NCI-H345 (cell line): ENCODE measurements at places on chromosomes 5 and 9.
A peak's percentile ranks its signal among the peaks of the same experiment; 100 is the strongest.

DNA sequence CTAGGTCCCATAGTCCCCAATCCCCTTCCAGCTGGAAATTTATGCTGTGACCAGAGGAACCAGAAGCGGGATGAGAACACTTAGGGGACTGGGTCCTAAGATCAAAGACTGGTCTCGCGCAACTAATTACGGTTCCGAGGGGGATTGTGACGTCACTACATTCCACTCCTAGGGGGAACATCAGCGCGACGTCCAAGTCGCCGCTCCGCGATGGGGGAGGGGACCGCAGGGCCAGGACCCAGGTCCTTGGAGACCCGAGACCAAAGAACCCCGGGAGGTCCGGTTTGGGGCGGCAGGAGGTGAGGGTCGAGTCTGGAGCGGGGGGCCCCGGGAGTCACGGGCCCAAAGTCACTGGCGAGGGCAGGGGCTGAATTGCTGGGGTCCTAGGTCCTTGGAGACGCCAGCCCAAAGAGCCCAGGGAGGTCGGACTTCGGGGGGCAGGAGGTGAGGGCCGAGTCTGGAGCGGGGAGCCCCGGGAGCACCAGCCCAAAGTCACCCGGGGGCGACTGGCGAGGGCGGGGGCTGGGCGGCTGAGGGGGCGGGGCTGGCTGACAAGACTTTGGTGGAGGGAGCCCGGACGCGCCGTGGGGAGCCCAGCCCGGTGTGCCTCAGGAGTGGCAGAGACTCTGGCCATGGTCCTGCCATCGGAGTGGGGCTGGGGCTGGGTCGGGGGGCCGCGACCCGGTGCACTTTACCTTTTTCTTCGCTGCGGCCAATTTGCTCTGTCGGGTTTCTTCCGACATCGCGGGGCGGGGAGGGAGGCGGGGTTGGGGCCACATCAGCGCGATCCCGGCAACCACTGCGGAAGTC is at the start of gene GOLGA2:
TSS of gene GOLGA2 (minus strand) at position 810 of the 810 bp plus-strand sequence. CDS start at position 779, 31 bp downstream.
- DNase-seq = peak; percentile 74

- DNase-seq = no peak
Measured at GRCh38 chr5:110414360-110414759, 312.1 kb downstream of the TMEM232 start.

GRCh38 chr5:137957948-137958347 is 68.7 kb downstream of the PKD2L2 start:
- no peak for DNase-seq

DNA sequence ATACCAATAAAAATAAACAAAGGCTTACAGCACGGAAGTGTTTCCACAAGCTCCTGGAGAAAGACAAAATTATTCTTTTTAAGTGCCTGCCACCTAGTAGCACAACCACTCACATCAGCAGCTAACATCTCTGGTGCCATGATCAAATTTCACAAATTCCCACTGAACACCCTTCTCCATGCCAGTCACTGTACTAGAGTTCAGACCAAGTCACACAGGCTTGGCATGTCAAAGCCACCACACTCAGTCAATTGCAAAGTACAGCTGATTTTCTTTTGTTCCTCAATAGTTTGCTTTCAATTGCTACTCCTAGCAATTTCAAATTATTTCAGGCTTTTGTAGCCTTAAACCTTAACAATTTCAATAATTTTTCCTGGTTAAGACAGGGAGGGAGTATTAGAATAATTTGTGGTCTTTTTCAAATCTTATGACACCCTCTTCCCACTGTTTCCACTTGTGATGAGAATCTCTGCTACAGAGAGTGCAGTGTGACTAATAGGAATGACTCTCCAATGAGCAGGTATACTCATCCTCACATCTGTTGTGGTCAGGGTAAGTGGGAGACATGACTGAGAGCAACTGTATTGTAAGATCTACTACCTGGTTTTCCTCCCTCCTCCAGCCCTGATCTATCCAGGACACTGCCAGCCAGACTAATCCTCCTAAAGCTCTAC is 46.2 kb downstream of the RNF145 start:
- DNase-seq = no peak

DNA sequence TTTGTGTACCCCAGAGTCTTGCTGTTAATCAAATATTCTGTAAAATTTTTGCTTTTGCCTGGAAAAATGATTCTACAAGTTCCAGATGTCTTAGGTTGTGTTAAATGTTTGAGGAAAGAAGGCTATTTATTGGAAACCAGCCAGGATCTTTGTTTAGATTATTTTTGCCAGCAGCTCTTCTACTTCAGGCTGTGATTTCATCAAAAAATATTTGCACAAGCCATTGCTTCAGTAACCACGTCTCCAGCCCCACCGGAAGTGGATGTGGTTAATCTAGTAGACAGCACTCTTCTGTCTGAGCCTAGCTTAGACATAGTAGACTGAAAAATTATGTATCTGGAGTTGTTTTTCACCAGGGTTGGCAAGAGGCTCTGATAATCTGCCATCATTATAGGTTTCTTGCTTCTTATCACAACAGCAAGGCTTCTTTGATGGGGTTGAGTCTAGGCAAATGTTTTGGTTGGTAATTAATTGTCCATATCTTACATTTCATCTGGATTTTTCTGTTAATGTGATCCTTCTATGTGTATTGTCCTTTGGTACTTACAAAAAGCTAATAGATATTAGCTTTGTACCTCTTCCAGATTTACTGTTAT is 17.1 kb downstream of the KCTD16 start:
- peak; percentile 19 for DNase-seq

DNA sequence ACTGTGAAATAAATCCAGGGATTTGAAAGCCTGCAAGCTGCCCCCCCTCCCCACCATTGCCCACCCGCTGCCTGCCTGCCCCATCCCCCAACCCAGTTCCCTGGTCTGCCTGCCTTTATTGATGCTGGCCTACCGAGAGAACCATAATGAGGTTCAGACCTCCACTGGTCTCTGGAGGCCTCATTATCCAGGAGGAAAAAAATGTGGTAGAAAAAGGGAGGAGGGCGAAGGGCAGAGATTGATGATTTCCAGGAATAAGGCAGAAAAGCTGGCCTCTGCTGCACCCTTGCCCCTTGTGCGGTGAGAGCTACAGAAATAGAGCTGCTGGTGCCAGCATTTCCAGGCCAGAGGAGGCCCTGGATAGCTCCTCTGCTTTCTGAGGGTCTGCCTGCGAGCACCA is 216.1 kb downstream of the PAPPA start:
- no peak for DNase-seq

DNA sequence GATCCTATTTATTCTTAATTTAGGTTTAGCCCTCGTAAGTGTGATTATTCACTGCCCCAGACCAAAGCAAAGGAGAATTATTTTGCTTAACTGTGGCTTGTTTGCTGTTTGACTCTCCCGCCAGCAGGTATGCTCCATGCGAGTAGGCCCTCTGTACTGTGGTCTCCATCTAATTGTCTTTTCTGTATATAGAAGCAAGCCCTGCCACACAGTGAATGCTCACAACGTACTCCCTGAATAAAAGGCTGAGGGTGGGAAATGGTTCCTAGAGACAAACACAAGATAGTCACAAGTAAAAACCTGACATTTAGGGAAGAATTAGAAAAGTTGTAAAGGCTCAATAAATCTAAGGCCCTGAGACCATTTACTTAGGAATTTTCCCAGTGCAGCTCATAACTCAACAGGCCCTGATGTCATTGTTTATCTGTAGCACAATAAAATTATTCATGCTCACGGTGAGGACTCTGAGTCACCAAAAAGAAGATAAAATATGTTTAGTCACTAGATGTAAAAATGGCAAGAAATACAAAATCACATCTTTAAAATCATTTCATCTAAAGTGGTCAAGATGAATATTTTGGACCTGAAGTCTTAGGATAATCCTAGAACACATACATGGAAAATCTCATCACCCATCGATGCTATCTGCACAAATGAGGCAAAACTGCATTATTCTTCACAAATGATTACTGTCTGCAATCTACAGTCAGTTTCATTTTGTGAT is 473.2 kb downstream of the ENC1 start:
- DNase-seq = no peak

DNA sequence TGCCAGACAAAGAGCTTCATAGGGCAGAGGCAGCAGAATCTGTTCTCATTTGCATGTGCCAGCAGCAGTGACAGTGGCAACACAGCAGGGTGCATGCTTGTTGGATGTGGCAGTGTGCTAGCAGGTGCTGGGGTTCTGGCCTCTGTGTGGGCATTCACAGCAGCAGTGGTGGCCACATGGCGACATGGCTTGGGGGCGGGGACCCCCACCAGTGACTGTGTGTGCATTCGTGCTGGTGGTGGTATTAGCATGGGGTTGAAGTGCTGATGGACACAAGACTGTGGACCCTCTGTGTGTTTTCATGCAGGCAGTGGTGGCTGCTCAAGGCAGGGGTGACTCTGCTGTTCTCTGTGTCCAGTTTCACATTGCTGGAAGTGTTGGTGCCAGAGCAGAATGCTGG is 183.2 kb upstream of the PDE4D start:
- DNase-seq = no peak

DNA sequence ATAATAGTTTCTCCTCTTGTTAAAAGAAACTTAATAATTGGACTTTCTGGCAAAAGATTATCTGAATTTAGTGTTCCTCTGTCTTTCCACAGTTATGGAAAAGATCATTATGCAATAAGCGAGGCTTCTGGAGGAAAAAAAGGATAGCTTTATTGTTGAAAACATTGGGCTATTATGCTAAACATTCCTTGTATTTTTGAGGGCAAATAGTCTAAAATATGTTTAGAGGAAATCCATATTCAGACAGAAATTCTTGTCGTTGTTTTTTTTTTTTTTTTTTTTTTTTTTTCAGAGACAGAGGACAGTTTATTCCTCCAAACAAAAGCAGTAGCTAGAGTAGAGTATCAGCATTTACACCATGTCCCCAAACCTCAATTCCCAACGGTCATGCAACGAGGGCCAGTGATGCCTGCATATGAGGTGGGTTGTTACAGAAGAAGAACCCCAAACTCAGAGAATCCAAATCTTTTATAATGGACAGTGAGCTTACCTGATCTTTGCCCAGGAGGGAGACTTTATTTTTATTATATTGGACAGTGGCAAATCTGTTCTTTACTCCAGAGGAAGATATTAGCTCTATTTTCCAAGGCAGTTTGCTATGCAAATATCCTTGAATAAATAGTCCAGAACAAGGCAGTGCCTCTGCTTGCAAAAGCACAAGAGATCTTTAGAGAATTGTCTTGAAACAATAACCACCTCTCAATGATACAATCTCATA is 48.4 kb upstream of the CDK5RAP2 start:
- DNase-seq = no peak

GRCh38 chr9:115013998-115014397 is 83.6 kb upstream of the TNFSF8 start:
- peak; percentile 73 for DNase-seq

DNA sequence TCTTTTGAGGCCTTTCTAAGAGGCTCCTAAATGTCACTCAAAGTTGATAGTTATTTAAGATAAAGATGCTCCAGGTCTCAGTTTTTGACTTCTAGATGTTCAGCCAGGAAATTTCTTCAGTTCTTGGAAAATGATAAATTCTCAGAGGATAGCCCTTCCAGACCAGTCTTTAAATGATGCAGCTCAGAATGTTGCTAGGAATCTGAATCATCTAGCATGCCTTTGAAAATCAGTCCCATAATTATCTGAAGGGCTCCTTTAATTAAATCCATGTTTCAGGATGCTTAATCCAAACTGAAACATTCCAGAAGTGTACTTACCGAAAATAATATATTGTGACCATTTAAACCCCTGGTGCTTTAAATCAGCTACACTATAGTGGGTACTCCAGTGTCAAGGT is 107.5 kb upstream of the FBN2 start:
- DNase-seq = no peak

DNA sequence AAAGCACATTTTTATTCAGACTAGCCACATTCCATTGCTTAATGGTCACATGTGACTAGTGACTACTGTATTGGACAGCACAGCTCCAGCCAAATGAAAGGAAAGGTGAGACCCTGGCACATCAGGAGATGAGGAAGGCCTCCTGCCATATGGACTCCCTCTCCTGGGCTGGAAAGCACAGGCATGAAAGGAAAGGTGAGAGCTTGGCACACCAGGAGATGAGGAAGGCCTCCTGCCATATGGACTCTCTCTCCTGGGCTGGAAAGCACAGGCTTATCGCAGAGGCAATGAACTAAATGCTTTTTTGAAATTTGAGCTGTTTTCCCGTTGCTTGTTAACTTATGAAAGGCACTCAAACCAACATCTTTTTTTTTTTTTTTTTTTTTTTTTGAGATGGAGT is 144.8 kb upstream of the SLC12A2 start:
- DNase-seq = no peak

GRCh38 chr9:134405527-134405926 is 79.3 kb downstream of the RXRA start:
- DNase-seq = no peak

- DNase-seq = no peak
Measured at GRCh38 chr5:153632748-153633290, 142.3 kb downstream of the GRIA1 start.
